AG09309 (cell line): ENCODE measurements at places on chromosomes 16 and 17.

DNA sequence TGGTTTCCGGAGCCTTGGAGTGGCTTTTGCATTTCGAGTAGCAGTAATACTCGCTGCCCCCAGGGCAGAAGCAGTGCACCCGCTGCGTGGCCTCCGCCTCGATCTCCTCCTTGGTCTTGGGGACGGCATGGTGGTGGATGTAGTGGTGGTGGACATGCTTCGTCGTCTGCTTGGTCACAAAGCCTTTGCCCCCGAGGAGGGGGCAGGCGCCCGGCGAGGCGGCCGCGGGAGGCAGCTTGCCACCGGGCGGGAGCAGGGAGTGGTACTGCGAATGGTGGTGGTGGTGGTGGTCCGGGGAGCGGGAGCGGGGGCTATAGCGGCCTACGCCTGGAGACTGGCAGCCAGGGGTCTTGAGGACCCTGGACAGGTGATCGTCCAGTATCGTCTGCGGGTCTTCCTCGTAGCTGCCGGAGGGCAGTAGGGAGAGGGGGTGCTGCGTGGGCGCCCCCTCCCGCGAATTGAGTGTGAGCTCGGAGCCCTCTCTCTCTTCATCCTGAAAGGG is 24.1 kb downstream of the AXIN2 start:
- no peak for DNase-seq

GRCh38 chr16:84948851-84949610 is 62.3 kb downstream of the ZDHHC7 start:
- DNase-seq = no peak

- DNase-seq = no peak
Observed at GRCh38 chr16:718922-719321, 2.0 kb upstream of the ANTKMT start.

- no peak for DNase-seq
Observed at GRCh38 chr17:9259419-9259818, 238.1 kb downstream of the NTN1 start.

DNA sequence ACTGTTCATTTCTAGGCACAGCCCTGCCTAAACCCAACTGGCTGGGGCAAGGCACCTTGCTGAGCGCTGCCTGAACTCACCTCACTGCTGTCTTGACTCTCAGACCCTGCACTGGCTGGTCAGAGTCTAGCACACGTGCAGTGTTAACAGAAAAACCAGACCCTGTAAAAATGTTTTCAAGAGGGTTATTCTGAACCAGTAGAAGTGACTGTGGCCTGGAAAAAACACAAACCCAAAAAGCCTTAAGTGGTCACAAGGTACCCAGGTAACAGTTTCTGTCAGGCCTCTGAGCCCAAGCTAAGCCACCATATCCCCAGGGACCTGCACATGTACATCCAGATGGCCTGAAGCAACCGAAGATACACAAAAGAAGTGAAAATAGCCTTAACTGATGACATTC is 6.1 kb upstream of the EIF4A3 start:
- DNase-seq = no peak

DNA sequence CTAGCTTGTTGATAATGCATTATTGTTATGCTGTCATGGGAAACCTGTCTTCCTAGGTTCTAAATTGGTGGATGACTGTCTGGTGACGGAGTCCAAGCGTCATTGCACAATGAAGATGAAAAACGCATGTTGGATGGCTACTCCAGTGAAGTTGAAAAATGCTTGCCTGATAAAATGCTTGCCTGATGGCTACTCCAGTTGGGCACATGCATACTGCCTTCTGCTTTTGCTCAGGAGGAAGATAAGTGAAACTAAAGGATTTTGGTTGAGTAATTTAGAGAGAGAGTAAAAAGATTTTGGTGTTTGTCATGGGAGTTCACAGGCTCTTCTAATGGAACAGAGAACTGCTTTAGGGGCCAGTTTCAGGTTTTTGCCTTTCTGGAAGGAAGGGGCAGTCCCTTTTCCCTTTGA is 118.6 kb downstream of the PRKCA start:
- DNase-seq = peak; percentile 80

DNA sequence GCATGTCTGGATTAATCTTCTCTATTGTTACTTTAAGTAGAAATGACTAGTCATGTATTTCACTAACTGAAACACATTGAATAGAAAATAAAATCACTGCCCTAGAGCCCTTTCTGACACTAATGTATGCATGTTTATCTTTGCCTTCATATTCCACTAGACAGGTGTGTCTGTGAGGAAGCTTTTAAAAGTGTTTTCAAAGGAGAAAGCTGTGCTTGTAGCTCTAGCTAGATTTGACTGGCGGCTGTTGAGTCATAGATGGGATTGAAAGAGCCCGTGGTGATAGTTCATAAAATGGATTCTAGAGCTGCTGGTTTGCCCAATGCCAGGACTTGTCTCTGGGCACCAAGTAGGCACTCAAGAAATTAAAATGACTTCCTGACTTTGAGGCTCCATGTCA is 189.0 kb upstream of the PIRT start:
- no peak for DNase-seq

- no peak for DNase-seq
Observed at GRCh38 chr16:86297866-86298757, 212.2 kb upstream of the FOXF1 start.

DNA sequence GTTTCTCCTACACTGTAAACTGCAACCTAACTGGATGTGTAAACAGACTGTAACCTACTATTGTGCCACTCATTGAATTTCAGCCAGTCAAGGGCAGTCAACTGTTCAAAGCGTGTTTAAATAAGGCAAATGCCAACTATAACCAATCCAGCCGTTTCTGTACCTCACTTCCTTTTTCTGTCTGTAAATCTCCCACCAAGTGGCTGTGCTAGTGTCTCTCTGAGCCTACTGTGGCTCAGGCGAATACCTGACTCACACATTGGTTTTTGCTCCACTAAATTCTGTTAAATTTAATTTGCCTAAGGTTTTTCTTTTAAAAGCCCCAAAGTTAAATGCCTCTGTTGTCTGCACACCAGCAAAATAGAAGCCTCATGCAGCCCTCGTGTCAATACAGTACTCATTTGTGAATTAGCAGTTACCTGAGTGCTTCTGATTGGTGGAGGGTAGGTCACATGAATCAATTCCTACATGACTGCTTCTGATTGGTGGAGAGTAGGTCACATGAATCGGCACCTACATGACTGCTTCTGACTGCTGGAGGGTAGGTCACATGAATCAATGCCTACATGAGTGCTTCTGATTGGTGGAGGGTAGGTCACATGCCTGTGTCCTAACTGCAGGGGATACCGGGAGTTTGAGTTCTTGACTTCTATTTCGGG is 31.1 kb upstream of the CCR7 start:
- no peak for DNase-seq

DNA sequence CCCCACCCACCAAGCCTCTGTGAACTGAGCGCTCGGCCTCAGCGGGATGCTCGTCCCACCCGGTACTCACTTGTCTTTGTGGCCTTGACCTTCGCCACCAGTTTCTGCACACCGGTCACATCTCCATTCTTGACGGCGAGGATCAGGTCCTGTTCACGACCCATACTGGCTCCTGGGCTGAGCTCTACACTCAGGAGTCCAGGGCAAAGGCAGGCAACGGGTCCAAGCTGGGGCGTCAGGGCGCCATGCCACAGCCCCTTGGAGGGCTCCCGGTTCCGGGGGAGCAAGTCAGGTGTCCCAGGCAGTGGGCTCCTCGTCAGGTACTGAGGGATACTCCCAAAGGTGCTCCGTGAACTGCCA is 1.7 kb downstream of the CASKIN2 start:
- DNase-seq = no peak

GRCh38 chr17:75516619-75517296 is 430 bp downstream of the TSEN54 start:
- no peak for DNase-seq

DNA sequence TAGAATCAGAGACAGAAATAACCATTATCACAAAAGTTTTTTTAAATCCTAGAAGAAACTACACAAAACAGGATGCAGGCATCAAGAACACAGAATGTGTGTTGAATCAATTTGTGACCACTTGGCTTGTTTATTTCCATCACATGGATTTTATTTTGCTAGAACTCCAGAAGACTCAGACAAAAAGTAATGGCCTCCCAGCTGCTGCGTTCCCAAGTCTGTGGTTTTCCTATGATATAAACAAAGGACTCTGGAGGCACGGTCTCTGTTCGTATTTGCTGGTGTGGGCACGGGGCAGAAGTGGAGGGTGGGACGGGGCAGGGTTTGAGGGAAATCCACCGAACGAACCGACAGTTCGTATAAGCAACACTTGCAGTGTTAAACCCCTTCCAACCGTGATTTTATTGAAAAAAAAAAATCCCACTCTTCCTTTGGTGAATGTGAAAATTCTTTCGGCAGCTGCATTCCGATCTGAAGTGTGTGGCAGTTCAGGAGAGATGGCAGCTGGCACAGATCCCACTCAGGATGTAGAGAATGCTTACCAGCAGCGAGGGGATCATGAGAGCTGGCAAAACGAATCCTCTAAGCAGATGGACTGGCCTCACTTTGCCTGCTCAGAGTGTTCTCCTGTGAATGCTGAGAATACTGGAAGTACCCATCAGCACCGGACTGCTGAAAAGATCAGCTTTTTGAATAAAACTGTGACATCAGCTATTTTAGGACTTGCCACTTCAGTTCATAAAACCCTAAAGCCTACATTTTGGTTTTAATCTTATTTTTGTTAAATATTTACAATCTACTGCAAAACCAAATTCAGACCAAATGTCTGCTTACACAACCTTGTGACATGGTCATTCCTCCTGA is 165.2 kb downstream of the VPS53 start:
- no peak for DNase-seq

DNA sequence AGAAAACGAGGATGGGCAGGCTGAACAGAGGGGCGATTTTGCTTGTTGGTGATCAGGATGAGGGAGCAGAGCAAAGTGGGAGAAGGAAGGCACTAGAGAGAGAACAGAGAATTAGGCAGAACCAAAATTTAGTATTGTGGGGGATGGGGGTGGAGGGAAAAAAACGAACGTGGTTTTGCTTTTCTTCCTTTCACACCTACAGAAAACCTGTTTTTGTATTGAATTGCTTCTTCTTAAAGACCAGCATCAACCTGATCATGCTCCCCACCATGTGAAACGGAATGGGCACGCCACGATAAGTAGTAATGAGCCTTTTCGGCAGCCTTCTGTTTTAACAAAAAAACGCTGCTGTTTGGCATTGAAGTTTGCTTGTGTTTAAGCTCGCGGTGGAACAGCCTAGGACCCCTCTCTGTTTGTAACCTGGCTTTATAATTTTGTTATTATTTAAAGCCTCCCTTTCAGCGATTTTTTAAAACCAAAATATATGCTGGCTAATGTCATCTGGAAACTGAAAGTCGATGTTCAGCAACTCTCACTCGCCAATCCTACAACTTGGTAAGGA is 36.8 kb downstream of the ERCC4 start:
- DNase-seq = no peak

GRCh38 chr17:7240375-7240774 is 1.1 kb upstream of the PHF23 start:
- DNase-seq = no peak

GRCh38 chr16:83898463-83899271 is at the start of gene MLYCD:
MLYCD (plus strand) TSS chr16:83899115; CDS start chr16:83899145, 30 bp downstream.
- DNase-seq = no peak

- DNase-seq = no peak
Observed at GRCh38 chr16:80114699-80115098, 426.1 kb upstream of the DYNLRB2 start.

DNA sequence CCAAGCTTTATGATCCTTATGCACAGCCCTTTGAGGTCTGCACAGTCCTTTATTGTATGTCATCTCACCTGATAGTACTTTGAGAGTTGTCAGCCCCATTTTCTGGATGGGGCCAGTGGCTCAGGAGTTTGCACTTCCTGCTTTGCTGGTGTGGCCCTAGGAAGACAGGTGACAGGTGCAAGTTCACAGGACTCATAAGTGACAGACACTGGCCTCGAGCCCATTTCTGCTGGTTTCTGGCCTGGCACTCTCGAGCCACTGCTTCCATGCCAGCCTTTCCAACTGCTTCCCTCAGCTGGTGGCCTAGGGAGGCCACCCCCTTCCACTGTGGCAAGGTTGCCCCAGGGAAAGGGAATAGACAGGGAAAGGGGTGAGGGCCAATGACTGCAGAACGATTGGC is 84.4 kb upstream of the CCL1 start:
- DNase-seq = no peak

DNA sequence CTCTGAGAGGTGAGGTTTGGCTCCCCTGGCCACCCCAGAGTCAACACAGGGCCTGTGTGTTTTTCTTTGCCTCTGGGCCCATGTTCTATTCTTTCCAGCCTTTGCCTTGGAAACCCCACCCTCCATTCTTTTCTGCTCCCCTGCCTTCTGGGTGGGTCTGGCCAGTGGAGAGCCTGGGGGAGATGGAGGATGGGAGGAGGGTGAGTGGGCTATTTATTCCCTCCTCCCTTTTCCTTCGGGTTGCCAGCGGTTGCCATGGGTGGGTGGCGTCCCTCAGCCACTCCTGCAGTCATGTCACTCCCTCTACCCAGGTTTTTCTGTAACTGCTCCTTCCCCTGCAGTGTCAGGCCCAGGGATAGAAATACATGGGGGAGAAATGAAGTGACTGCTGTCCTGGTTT is 15.5 kb downstream of the CMIP start:
- no peak for DNase-seq

- DNase-seq = no peak
Observed at GRCh38 chr16:57358086-57358420, 530 bp upstream of the CCL22 start.

- DNase-seq = no peak
Observed at GRCh38 chr17:72004011-72004427, 116.8 kb upstream of the SOX9 start.

GRCh38 chr17:35738519-35739133 is 7.2 kb downstream of the RASL10B start:
- no peak for DNase-seq

- DNase-seq = no peak
Observed at GRCh38 chr17:58641887-58642311, 49.9 kb downstream of the TEX14 start.

- no peak for DNase-seq
Observed at GRCh38 chr16:35207059-35207999, 1747.9 kb downstream of the TP53TG3F start.

GRCh38 chr16:61362585-61362984 is 673.7 kb downstream of the CDH8 start:
- no peak for DNase-seq

GRCh38 chr17:75785016-75785890 is 647 bp downstream of the UNK start:
- DNase-seq = peak; percentile 53

- no peak for DNase-seq
Observed at GRCh38 chr16:3769013-3769412, 51.7 kb upstream of the TRAP1 start.

DNA sequence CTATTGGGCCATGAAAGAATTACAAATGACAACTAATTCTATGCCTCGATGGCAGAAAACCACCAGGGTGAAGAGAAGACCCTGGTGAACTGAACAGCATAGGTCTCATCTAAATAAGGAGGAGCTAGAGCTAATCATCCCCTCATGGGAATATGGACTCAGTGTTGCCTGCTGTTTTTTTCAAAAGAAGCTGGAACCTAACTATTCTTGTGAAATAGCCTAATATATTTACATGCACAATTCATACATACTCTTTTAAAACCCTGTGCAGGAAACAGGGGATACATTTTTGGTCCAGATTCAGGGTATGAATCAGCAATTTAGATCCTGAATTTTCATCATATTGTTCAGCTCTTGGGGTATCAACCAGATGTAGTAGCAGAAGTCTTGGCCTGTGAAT is 560.6 kb downstream of the TOX3 start:
- DNase-seq = no peak
